NCI-H460 (cell line): ENCODE measurements at places on chromosomes 2 and 18.
A peak's percentile ranks its signal among the peaks of the same experiment; 100 is the strongest.

DNA sequence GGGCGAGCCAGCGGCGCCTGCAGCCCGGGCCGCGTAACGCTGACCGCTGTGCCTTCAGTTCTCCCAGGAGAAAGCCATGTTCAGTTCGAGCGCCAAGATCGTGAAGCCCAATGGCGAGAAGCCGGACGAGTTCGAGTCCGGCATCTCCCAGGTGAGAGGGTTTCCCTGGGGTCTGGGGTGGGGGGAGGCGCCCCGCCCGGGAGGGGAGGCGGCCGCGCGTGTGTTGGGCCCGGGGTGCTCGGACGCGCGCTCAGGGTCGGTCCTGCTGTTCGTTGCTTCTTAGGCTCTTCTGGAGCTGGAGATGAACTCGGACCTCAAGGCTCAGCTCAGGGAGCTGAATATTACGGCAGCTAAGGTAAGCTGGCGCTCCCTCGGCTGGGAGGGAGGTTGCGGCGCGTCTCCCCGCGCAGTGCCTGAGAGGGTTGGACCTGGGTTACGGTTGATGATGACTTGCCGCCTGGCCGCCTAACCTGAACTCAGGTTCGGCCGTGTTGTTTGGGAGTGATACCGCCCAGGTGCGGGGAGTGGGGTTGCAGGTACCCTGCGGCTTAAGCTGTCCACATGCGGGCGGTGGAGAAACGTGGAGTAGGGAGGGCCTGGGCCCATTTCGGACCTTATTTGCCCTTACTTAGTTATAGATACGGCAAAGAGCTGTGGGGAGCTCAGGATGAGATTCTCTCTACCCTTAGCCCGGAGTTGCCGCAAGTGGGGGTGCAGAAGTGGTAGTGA, 638 bp downstream of the RPS7 start:
- no peak for DNase-seq

DNA sequence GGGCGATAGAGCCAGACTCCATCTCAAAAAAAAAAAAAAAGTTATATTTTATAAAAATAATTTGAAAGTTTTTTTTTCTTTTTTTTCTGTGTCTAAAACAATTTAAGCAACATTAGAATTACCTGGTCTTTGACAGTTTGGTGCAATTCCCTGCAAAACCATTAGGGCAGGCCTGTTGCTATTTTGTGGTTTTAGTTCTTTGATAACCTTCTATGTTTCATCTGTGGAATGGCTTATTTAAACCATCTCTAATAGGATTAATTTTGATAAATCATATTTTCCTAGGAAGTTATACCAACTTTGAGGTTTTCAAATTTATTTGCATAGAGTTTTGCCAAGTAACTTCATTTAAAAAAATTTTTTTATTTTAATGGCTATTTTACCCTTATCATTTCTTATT, 141.2 kb upstream of the TWIST2 start:
- DNase-seq = no peak

GRCh38 chr2:224937887-224938286, 104.4 kb downstream of the DOCK10 start:
- DNase-seq = no peak

DNA sequence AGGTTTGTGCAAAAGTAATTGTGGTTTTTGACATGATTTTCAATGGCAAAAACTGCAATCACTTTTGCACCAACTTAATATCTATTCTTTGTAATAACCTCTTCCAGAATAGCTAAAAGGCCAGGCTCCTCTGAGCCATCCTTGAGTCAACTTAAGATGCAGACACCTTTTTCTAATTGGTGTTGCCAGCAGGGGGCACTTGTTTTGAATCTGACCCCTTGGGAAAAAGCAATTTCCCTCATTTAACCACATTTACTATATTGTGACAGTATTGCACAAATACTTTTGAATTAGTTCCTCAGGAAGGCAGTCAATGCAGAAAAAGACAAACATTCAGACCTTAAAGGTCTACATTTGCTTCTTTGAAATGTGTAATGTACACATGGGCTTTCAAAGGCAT, 78.6 kb upstream of the GALNT5 start:
- no peak for DNase-seq

DNA sequence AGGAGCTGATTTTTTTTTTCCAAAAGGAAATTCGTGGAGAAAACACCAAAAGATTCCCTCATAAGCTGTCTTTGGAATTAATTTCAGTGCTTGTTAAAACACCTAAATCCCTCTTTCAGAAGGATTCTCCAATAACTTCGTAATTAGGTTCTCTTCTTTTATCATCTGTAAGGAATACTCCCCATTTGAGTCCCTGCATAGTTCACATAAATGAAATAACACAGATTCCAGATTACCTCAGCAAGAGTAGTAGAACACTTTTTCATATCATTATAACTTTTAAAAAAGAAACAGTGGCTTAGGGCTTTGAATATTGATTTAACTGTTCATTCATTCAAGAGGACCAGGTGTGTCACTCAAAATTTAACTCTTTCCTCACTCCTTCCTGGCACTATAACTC, 55.5 kb downstream of the ARHGAP28 start:
- DNase-seq = no peak

- DNase-seq = no peak
Observed at GRCh38 chr2:134191835-134192234, 62.0 kb upstream of the MGAT5 start.

DNA sequence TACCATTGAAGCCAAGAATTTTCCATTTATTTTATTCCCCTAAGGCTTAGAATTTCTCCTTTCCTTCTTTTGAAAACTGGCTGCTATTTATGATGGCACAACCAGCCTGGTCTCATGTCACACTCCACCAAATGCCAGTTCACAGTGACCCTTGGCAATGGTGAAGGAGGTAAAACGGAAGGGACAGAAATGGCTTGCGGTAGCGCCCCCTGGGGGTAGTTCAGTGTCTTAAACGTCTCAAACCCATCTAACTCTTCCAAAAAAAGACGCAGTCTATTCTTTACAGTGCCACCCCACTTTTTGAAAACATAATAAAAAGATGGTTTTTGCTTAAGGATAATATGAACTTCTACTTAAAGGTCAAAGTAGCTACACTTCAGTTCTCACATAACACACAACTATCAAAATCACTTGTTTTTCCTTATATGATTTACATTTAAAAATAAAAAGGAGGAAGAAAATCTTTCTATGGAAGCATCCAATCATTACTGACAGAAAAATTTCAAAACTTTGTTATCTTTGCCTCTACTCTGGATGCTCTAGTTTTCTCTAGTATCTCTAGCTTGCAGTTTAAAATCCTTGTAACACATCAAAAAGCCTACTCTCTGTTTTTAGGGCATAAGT, 28.0 kb downstream of the PNO1 start:
- DNase-seq = peak; percentile 43
